ENCODE measurements at places on chromosomes 5 and 9.

DNA sequence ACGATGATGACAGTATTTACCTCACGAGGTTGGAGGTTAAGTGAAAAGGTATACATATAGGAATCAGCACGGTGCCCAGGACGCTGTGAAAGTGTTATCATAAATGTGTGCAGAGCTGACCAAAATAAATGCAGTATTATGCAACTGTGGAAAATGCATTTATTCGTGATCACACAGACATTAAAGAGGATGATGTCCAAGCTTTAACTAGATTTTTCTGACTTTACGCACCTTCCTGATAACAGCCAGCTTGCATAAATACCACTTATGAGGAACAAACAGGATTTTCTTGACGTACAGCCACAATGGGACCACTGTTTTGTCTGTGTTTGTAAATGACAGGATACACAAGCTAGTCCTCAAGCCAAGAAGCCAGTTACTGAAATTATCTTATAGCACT lies 71.4 kb upstream of the ATP10B start:
- no peak for DNase-seq

DNA sequence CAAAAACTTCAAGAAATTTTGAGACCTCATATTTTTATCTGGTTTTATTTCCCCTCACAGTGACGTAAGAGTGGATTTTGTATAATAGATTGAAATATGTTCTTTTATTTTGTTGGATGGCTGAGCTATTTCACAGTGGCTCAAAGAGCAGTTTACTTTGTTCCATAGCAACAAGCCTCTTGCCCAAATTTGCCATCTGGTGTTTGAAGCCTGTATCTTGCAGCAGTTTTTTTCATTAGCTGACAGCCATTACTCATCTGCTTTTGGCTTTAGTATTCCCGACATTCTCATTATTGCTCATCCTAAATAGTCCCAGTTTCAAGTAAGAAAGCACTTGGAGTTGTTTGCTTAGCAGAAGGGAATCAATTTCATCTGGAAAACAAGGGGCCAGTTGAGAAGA lies 36.3 kb downstream of the GDA start:
- DNase-seq = no peak

GRCh38 chr5:88732181-88732633 lies 150.8 kb downstream of the MEF2C start:
- DNase-seq = no peak

GRCh38 chr5:77773734-77774280 lies 2.3 kb downstream of the TBCA start:
- no peak for DNase-seq

- no peak for DNase-seq
These were observed 170.8 kb upstream of the FBN2 start for GRCh38 chr5:128708841-128709240.

- DNase-seq = no peak
These were observed 283.1 kb downstream of the ADAMTS6 start for GRCh38 chr5:65198456-65199120.

GRCh38 chr5:32827981-32828380 lies 116.9 kb downstream of the NPR3 start:
- DNase-seq = no peak

GRCh38 chr9:15304632-15305031 lies 2.4 kb downstream of the TTC39B start:
- DNase-seq = no peak

- DNase-seq = no peak
These were observed 15.6 kb upstream of the SPINK14 start for GRCh38 chr5:148152781-148153180.

DNA sequence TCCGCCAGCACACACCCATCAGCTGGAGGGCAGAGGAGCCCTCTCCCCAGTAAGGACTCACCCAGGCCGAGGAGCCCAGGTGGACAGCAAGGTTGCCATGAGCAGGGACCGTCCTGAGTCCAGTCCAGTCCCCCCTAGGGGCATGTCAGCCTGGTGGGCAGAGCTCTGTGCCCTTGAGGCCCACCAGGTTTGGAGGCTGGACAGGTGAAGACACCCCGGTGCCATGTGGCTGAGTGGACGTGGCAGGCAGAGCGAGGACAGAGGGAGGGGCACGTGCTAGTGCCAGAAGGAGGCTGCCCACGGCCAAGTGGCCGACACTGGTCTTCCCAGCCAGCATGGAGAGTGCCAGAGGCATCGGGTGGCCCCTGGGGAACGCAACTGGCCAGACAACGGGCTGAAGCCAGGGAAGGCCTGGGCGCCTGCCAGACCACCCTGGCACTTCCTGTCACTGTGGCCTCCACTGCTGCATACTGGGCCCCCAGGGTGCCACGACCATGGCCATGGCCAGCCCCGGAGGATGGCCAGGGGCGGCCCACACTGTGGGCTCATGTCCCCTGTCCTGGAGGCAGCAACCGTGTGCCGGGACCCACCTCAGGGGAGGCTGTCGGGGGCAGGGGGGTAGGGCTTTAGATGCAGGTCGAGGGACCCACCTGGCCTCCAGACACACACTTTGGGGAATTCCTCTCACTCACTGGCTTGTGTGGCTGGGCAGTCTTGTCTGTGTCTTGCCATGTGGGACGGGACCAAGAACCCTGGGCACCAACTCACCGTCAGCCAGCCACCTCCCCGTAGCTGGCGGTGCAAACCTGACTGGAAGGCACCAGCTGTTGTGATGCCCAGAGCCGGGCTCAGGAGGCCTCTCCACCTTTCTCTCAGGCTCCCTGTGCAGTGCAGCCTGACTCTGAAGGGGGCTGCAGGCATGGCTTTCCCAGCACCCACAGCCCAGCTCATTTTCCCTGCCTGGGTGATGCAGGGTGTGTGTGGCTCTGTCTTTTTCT lies 42.3 kb upstream of the LPCAT1 start:
- DNase-seq = no peak

- DNase-seq = no peak
These were observed 25.5 kb downstream of the AGTPBP1 start for GRCh38 chr9:85716031-85716877.

- DNase-seq = no peak
These were observed 359.0 kb upstream of the DMAC1 start for GRCh38 chr9:8158574-8158973.

GRCh38 chr5:73182307-73182706 lies 9.3 kb downstream of the TMEM174 start:
- DNase-seq = no peak

DNA sequence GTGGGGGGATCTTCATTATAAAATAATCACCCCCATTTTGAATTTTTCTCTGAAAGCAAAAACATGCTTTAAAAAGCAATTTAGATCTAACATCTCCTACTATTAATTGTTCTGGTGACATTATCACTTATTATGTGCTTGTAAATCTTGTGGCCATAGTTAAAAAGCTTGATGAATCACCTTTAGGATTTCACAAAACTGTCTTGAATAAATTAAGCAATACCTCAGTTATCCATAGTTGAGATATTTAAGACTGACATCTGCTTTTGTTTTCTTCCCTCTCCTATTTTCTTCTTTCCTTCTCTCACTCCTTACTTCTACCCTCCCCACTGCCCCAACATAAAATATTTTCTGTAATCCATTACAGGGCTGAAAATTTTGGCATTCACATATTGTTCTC lies 84.8 kb downstream of the SLC1A3 start:
- DNase-seq = no peak

GRCh38 chr5:126982926-126983873 lies 47.2 kb downstream of the MARCHF3 start:
- no peak for DNase-seq

DNA sequence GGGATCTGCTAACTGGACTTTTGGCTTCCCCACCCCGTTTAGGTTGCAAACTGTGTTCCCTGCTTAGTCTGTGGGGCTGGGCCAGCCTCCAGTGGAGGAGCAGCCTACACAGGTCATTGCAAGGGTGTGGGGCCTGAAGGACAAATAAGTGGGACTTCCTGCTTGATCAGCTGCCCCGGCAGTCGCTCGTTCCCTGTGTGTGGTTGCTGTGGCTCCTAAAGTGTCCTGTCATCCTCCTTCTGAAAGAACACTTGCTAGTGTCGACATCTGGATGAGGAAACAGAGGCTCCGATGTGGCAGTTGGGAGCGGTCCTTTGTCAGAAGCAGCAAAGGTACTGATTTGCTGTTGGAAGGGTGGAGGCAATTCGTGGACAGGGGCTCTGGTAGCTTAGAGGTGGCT lies 88.9 kb upstream of the TBCA start:
- no peak for DNase-seq

DNA sequence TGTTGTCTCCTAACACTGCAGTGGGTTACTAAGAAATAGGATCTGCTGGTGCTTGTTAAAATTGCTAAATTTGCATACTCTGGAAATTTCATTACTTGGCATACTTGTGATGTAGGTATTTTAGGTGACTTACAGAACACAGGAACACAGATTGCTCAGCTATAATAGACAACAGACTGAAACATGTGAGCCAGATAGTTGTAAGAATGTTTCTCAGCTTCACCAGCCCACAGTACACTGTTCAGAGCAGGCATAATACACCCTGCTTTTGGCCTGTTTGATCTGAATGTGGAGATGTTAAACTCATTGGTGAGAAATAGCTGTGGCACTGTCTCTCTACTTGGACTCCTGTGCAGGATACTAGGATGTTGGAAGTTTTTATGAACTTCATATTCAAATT lies 275.7 kb downstream of the CSNK1G3 start:
- no peak for DNase-seq

- no peak for DNase-seq
These were observed 71.7 kb downstream of the ANKRD55 start for GRCh38 chr5:56161439-56161823.

- DNase-seq = no peak
These were observed 19.5 kb downstream of the RAPGEF1 start for GRCh38 chr9:131720330-131720729.

DNA sequence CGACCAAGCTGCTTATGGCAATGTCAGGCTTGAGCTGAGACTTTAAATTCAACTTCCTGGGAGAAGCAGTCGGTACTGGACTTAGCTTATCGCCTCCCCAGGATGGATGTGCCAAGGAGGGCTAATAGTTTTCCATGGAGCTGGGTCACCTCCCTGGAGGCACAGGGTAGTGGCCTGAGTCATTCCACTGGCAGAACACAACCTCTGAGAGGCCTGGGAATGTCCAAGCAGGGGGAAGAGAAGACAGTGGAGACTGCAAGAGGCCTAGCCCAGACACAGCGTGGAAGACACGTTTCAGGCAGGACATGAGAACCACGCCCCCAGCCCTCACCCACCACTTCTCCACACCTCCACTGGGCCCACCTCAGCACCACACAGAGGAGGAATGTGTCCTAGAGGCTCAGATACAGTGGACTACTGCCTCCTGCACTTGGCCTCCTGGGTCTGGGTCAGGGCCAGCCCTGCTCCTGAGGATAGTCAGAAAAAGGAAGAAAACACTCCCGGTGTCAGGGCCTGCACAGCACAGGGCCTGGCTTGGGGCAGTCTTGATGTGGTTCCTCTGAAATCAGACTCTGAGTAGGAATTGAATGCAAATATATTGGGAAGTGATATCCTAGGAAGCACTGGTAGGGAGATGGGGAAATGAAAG lies 171.8 kb downstream of the FSTL4 start:
- no peak for DNase-seq

GRCh38 chr9:38526591-38526990 lies 93.8 kb downstream of the ANKRD18A start:
- no peak for DNase-seq

DNA sequence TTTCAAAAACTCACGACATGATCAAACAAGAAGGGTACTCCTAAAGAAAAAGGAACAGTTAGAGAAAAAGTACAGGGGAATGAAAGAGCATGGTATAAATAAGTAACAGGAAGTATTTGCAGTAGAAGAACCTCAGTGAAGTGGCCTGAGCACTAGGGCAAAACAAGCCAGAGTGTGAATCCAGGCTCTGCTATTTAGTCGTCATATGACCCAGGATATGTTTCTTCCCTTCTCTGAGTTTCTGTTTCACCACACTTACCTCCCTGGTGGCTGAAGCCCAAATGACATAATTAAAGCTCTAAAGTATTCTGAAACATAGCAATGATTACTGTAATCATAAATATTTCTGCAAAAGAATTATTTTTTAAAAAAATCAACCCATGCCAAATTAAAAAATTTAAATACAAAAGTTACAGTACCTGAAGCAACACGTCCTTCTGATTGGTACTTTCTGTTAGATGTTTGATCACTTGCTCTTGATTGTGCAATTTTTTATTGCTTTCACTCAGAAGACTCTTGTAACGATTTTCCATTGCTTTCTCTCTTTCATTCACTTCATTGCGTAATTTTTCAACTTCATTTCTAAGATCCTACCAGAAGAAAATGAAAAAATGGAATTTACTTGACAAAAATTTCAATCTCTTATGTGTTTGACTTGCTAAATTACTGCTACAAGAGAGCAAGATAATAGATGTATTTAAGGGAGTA lies 88.9 kb downstream of the CDK5RAP2 start:
- DNase-seq = no peak

GRCh38 chr5:126335886-126336285 lies 87.3 kb upstream of the GRAMD2B start:
- DNase-seq = no peak

GRCh38 chr5:42991404-42992087 lies 48.6 kb downstream of the ANXA2R start:
- no peak for DNase-seq

- DNase-seq = no peak
These were observed 90.7 kb downstream of the MEF2C start for GRCh38 chr5:88792144-88792840.

DNA sequence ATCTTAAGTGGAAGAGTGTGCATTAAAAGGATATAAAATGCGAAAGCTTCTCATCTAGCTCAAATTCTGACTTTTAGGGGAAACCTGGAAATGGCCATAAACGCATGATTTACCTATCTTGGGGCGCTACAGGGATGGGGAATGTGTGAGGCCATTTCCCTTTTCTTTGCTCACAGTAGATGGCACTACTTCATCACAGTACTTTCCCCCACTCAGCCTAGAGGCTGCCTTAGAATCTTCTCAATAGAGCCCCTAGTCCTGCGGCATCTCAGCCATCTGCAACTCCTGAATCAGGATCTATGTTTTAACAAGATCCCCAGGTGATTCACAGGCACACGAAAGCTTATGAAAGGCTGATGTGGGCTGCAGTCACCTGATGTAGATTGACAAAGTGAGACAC lies 110.8 kb downstream of the LHFPL2 start:
- no peak for DNase-seq

DNA sequence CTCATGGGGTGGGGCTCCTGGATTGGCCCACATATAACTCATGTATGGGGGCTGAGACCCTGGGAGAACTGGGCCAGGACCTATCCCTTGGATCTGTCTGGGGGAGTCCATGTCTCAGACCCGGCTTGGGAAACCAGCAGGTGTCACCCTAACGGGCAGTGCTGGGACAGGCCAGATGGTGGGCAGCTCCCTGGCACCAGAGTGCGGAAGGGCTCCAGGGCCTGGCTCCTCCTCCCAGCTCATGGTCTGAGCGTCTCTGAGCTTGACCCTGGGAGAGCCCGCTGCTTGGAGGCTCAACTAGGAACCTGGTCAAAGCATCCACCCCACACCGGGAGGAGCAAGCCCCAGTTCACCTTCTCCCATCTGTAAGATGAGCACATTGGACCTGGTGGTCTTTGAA lies 15.5 kb upstream of the NCS1 start:
- DNase-seq = no peak

GRCh38 chr9:21385131-21385670 lies at the start of gene IFNA2:
IFNA2 (minus strand) TSS chr9:21385398; CDS start chr9:21385329, 69 bp downstream.
- DNase-seq = no peak

DNA sequence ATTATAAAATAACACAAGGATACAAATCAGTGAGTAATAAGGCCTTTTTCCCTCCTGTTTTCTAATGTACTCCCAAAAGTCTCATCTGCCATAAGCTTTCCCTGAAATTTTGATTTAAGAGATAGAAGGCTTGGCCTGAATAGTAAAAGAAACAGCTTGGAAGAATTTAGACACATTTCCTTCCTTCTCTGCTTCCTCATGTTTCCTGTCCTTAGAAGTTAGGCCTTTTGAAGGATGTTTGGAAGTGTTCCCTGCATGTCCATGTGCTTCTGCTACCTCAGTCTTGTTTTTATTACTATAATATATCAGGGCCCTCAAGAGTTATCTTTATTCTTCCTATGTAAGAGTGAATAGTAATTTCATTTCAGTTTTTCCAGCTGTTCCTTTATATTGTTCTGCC lies 242.7 kb downstream of the DEPDC1B start:
- no peak for DNase-seq
